GOT3 (cell line): ENCODE measurements at places on chromosomes 7 and 10.

- DNase-seq: no peak
Observed at GRCh38 chr7:130961128-130961601, 227.2 kb upstream of the KLF14 start.

GRCh38 chr7:139682136-139683013 is 95.4 kb downstream of the HIPK2 start:
- no peak for DNase-seq

- no peak for DNase-seq
Observed at GRCh38 chr7:22931011-22931410, 82.9 kb downstream of the HYCC1 start.

- no peak for DNase-seq
Observed at GRCh38 chr10:128156999-128157755, 31.0 kb upstream of the MKI67 start.

DNA sequence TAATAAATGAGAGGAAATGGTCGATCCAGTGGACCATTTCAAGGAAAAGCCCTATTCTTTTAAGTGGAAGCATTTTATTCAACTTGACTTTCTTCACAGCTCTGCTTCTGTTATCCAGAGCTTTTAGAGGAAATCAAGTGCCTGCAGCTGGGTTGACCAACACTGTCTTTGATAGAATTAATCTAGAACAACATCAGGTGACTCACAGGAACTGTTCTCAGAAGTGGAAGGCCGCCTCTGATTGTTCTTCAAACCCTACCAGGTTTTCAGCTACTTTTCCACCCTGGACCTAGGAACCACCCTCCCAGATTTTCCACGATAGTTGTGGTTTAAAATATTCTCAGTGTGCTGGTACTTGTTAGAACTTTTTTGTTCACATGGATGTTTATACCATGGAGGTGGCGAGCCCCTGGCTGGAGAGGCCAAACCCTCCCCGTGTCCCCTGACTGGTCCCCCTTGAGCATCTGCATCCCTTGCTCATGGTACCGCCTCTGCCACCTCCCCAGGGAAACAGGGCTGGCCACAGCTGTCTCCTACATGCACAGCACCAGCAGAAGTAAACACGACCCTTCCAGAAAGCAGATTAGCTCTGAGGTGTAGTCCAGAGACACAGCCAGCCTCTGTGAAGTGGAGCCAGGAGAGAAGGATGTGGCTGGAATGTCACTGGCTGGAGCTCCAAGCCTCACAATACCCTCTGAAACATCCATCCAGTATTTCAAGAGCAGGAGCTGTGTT is 293.3 kb downstream of the USP6NL start:
- no peak for DNase-seq

- DNase-seq: no peak
Observed at GRCh38 chr10:98524124-98524523, 77.4 kb upstream of the HPS1 start.

DNA sequence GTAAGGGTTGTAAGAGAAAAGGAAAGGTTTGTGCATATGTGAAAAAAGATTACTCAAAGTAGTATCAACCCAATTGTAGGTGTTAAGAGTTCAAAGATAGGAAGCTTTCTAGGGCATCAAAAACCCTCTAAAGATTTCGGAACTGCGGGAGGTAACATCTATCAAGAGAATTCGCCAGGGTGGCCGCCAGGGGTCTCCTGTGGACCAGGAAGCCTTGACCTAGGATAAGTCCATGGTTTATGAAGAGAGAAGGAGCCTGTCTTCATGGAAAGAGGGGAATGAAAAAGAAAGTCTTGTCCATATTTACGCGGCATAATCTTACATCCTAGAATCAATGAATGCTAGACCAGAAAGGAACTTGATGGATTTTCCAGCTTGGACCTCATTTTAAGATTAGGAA is 140.7 kb upstream of the CALCR start:
- DNase-seq: no peak

- no peak for DNase-seq
Observed at GRCh38 chr7:1659696-1660095, 10.4 kb upstream of the ELFN1 start.

- no peak for DNase-seq
Observed at GRCh38 chr7:102287981-102288278, 1.3 kb downstream of the SH2B2 start.
